ENCODE measurements at places on chromosomes 5 and 9. TPM values are rescaled to one million over a fixed set of nuclear protein-coding genes. Genes with fewer than 3 reads are reported as not detected.

Gene SLC1A3
- 55.0 TPM for total RNA-seq

Gene RANBP17
- 60.8 TPM for total RNA-seq

Gene LCP2
- total RNA-seq, result not detected

Gene GPRIN1
- total RNA-seq, result 1.0 TPM

Gene F12
- 2.1 TPM for total RNA-seq

DNA sequence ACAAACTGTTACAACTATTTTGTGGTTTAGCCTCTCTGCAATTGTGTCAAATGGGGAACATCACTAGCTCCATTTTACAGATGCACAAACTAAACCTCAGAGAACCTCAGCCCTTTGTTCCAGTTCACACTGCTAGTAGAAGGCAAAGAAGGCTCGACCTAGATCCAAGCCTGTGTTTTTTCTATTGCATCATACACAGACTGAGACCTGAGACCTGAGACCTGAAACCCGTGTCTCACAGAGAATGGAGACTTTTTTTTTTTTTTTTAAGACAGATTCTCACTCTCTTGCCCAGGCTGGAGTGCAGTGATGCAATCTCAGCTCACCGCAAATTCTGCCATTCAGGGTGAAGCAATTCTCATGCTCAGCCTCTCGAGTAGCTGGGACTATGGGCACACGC is 120.8 kb downstream of the GALNT10 start:
- DNase-seq, result no peak

DNA sequence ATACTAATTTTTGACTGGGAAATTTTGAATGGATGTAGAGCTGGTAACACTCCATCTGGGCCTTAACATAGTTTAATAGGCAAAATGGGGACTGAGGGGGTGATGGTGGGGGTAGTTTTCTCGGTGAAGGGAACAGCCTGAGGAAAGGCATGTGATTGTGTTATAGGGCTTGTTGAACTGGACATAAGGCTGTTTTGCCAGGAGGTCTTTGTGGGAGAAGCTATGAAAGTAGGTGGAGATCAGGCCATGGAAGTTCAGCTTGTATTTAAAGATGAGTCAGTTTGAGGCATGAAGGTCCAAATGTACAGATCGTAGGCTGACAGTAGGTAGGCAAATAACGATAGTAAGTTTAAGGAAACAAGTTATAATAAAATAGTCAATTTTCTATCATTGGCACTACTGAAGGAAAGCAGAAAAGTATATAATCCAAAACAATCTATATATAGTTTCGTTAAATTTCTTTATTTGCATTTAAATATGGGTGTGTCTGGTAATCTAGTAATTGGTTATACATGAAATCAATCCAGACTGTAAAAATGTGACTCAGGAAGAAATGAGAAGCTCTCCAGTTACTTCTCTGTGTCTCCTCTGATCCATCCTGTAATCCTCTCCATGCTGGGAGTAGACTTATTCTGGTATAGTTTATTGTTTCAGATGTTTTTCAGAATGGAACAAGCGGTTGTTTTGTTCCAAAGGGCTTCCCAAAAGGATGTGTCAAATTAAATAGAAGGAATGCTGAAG is 2.8 kb downstream of the CSNK1G3 start:
- no peak for DNase-seq

GRCh38 chr5:159727167-159727566 is 189.1 kb upstream of the ADRA1B start:
- no peak for DNase-seq

DNA sequence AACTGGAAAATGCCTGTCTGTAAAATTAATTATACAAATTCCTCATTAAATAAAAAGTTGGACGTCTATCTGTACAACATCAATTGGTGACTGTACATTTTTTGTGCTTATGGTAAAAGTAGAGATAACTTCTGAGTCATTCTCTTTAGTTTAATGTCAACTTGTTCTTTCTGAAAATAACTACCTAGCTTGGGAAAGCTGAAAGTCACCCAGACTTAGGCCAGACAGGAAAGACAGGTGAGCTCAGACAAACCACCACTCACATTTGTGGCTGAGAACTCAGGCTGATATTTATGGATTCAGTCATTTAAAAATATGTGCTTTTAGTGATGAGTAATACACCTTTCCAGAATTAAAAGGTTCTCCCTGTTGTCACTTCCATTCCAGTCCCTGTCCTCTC is 31.9 kb upstream of the ENTREP1 start:
- no peak for DNase-seq

DNA sequence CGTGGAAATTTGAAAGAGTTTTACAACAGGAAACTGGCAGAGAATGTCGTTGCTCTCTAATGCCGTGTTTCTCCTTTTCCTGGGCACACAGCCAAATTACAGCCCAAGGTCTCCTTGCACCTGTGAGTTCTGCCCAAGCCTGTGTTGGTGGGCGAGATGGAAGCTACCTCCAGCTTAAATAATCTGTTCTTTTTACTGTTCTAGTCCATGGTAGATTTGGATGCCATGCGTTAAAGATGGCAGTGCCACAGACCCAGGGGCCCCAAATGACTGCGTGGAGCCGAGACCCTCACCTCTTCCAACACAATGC is 92.6 kb upstream of the IRX4 start:
- DNase-seq, result no peak

DNA sequence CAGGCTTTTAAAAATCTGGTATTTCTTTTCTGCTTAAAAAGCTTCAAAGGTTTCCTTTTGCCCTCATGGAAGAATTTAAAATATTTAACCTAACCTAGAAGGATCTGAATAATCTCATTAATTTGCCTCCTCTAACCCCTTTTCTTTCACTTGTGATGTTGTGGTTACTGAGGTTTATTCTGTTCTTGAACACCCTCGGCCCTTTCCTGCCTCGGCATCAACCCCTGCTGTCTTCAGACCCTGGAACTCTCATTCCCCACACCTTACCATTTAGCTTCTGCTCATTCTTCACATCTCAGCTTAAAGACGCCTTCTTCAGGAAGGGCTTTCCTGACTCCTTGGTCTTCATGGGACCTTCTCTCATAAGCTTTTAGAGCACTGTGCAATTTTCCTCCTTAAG is 131.4 kb upstream of the MAN2A1 start:
- DNase-seq, result no peak

GRCh38 chr9:69179037-69179436 is 5.0 kb downstream of the TJP2 start:
- DNase-seq, result no peak
